SK-N-DZ (cell line): ENCODE measurements at places on chromosomes 1 and 21.

DNA sequence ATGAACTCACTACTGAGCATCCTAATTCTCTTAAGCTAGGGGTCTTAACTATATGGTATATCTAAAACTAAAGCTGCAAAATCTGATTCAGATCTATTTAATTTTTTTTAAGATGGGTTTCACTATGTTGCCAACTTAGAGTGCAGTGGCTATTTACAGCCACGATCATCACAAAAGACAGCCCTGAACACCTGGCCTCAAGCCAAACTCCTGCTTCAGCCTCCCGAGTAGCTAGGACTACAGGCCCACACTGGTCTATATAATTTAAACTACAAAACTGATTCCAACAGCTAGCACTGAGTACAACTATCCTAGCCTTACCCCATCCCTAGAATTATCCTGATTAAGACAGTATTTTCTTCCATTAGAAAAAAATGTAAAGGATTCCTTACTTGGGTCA, 37.1 kb downstream of the EIF4G3 start:
- DNase-seq = no peak

DNA sequence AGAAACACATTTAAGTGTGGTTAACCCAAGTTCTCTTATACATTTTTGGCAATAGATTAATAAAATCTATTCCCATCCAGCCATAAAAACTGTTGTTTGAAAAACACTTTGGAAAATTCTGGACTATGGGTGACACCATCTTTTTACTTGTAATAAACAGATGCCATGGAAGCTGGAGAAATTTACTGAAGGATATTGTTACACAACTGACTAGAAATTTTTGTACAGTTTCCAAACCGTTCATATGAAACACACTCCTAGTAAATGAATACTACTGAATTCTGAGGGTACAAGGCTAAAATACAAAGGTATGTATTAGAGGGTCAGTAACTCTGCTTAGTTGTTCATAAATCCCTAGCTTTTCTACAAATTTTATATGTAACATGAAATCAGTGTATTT, 48.7 kb downstream of the TRIM33 start:
- no peak for DNase-seq

DNA sequence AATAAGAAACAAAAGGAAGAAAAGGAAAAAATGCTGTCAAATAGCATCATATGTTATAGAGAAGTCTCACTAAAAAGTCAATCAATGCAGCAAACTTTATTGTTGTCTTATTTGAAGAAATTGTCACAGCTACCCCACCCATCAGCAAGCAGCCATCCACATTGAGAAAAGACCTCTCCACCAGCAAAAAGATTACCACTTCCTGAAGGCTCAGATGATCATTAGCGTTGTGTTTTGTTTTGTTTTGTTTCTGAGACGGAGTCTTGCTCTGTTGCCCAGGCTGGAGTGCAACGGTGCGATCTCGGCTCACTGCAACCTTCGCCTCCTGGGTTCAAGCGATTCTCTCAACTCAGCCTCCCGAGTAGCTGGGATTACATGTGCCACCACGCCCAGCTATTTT, 29.0 kb downstream of the ATP2B4 start:
- no peak for DNase-seq

DNA sequence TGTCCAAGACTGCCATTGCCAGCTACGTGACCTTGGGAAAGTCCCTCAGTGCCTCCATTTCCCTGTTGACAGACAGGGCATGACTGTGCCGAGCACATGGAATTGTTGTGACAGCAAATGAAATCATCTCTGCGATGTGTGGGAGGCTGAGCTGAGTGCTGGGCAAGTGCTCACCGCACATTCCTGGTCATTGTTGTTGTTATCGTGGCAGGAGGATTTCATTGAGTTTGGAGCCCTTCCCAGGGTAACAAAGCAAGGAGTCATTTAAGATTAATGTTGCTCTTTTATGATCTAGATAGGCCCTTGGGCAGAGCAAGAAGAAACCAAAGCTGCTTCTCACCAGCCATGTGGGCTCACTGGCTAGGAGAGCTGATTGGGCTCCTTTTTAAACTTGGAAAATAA, 39.6 kb upstream of the ITPKB start:
- DNase-seq = no peak

DNA sequence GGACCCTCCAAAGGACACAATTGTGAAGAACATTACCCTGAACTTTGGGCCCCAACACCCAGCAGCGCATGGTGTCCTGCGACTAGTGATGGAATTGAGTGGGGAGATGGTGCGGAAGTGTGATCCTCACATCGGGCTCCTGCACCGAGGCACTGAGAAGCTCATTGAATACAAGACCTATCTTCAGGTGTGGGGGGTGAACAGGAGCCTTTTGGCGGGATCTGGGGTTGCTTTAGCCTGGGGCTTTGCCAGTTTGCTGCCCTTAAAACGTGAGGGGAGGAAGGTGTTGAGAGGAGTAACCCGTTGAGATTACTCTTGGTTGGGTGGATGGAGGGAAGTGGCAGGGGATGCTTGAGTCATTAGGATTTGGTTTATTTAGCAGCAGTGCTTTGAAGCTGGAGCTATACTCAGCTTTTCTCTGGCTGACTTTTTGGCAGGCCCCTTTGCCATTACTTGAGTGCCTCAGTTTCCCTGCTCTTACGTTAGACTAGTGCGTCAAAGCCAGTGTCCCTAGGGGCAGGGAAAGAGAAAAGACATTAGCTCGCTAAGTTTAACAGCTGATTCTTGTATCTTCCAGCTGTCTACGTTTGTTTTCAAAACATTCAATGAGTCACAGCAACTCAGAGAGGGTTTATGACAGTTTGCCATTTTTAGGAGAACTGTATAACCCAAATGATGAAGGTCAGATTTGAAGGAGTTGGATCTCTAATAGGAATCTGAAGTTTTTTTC, 4.4 kb downstream of the NDUFS2 start:
- DNase-seq = no peak

- DNase-seq = no peak
These were observed 27.8 kb downstream of the ILDR2 start for GRCh38 chr1:166947398-166948043.

- DNase-seq = no peak
These were observed 7.6 kb downstream of the DR1 start for GRCh38 chr1:93353286-93353685.

DNA sequence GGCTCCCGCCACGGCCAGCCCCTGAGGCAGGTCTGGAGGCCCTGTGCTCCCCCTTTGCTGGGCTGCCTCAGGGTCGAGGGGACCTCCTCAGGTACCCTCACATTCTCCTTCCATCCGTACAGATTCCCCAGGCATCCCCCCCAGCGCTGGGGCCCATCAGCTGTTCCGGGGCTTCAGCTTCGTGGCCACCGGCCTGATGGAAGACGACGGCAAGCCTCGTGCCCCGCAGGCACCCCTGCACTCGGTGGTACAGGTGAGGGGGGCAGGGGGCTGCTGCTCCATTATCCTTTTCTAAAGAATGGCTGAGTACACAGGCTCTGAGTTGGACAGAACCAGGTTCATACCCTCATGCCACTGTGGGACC, 29.1 kb downstream of the RPS6KA1 start:
- DNase-seq = no peak
